Spleen (tissue), 13 donors: ENCODE measurements at places on chromosomes 3 and 15. TPM values are rescaled to one million over a fixed set of nuclear protein-coding genes. Genes with fewer than 3 reads are reported as not detected.

The GOLGA8S gene
- polyA plus RNA-seq: 0.07 TPM

- no peaks in the 10 kb centered on the region for H3K36me3 ChIP-seq
- H3K4me3 ChIP-seq: no peak overlapping the region
- DNase-seq: peak; percentile 78
- H3K27me3 ChIP-seq: peaks cover 31% of the 10 kb centered on the region
- peaks cover 6% of the 10 kb centered on the region for H3K4me1 ChIP-seq
Observed at GRCh38 chr15:97903971-97904572, 56.4 kb upstream of the ARRDC4 start.

- H3K4me1 ChIP-seq: peaks cover 53% of the 10 kb centered on the region
- DNase-seq: no peak
- H3K36me3 ChIP-seq: no peaks in the 10 kb centered on the region
- no peak overlapping the region for H3K4me3 ChIP-seq
- H3K27ac ChIP-seq: peak overlapping the region; percentile 49
Observed at GRCh38 chr3:177603148-177603603, 405.9 kb upstream of the TBL1XR1 start.

GRCh38 chr15:69373406-69373805 lies 40.7 kb upstream of the KIF23 start:
- H3K36me3 ChIP-seq: no peaks in the 10 kb centered on the region
- no peak overlapping the region for H3K4me3 ChIP-seq
- no peaks in the 10 kb centered on the region for H3K4me1 ChIP-seq
- no peaks in the 10 kb centered on the region for H3K27me3 ChIP-seq
- no peak for DNase-seq
- H3K27ac ChIP-seq: no peak overlapping the region

The RASGRP1 gene
- 1.5 TPM for polyA plus RNA-seq

DNA sequence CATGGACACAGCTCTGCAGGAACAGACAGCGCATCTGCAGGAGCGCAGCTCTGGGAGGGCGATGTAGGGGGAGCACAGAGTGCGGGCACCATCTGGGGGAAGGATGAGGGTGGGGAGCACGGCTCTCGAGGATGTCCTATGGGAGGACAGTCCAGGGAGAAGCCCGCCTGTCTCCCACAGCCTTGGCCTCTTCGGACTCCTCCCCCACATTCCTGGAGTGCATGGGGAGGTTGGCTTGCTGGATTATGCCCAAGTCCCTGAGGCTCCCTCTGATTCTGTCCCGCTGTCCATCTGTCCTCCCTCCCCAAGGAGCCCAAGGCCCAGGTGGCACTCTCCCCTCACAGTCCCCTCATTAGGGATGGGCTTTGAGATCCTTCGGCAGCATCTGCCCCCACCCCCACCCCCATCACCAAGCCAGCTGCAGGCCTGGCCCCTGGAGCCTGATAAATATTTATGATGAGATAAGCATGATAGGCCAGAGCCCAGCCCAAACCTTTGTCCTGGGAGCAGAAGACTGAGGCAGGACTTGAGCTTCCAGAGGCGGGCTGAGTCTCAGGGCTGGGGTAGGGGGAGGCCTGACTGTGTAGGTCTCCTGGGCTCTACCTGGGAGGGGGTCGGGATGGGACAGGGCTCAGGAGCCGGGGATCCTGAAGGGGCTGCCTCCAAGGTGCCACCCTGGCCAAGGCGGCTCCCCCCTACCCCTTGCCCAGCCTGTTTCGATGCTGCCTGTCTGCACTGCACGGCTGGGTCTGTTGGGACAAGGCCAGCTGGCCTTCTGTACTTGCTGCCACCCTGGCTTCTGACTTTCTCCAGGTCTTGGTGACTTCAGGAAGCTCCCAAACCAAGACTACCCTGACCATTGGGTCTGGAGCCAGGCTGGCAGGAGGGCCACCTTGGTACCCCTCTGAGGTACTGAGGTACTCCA lies 28.6 kb upstream of the SEMA3F start:
- H3K27ac ChIP-seq: no peak overlapping the region
- peaks cover 49% of the 10 kb centered on the region for H3K4me1 ChIP-seq
- H3K27me3 ChIP-seq: no peaks in the 10 kb centered on the region
- H3K36me3 ChIP-seq: no peaks in the 10 kb centered on the region
- H3K4me3 ChIP-seq: no peak overlapping the region

GRCh38 chr3:51748327-51748726 lies 30.7 kb downstream of the IQCF6 start:
- no peaks in the 10 kb centered on the region for H3K36me3 ChIP-seq
- no peaks in the 10 kb centered on the region for H3K27me3 ChIP-seq
- H3K4me1 ChIP-seq: no peaks in the 10 kb centered on the region
- DNase-seq: no peak

GRCh38 chr3:115212615-115213014 lies 65.5 kb upstream of the ZBTB20 start:
- no peaks in the 10 kb centered on the region for H3K27me3 ChIP-seq
- no peaks in the 10 kb centered on the region for H3K36me3 ChIP-seq
- H3K4me1 ChIP-seq: no peaks in the 10 kb centered on the region
- DNase-seq: no peak
- peak overlapping the region; percentile 64 for H3K27ac ChIP-seq

GRCh38 chr15:36617529-36618196 lies 38.2 kb downstream of the CDIN1 start:
- no peak for DNase-seq
- no peaks in the 10 kb centered on the region for H3K27me3 ChIP-seq
- no peak overlapping the region for H3K27ac ChIP-seq
- H3K36me3 ChIP-seq: no peaks in the 10 kb centered on the region
- no peak overlapping the region for H3K4me3 ChIP-seq

DNA sequence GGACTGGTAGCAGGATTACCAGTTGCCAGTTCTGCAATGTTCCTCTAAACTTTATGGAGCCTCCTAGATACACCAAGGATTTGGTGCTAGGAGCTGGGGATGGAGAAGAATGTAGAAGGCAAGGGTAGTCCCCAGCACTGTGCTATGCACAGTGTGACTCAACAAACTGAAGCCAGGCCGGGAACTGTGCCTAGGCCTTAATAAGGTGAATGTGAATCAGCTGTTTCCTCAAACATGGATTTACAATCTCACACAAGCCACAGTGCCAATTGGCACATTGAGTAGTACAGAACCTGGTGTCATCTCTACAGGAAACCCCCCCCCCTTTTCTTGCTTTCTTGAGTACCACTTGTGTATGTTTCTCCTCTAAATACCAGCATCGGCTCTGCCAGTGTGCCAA lies 32.5 kb downstream of the MRPS25 start:
- H3K27ac ChIP-seq: no peak overlapping the region
- DNase-seq: no peak
- H3K4me3 ChIP-seq: no peak overlapping the region
- H3K36me3 ChIP-seq: peaks cover 90% of the 10 kb centered on the region
- no peaks in the 10 kb centered on the region for H3K27me3 ChIP-seq

GRCh38 chr15:77830051-77830468 lies 197.3 kb upstream of the LINGO1 start:
- no peaks in the 10 kb centered on the region for H3K4me1 ChIP-seq
- no peaks in the 10 kb centered on the region for H3K27me3 ChIP-seq
- no peak overlapping the region for H3K4me3 ChIP-seq
- no peak overlapping the region for H3K27ac ChIP-seq

The CHDH gene
- 0.32 TPM for polyA plus RNA-seq

The LIPH gene
- polyA plus RNA-seq: 0.09 TPM

- H3K27ac ChIP-seq: no peak overlapping the region
- H3K36me3 ChIP-seq: no peaks in the 10 kb centered on the region
- no peaks in the 10 kb centered on the region for H3K27me3 ChIP-seq
- no peak for DNase-seq
Observed at GRCh38 chr3:98743071-98743470, 20.1 kb upstream of the ST3GAL6 start.

GRCh38 chr3:66817951-66818557 lies 180.1 kb upstream of the KBTBD8 start:
- H3K36me3 ChIP-seq: no peaks in the 10 kb centered on the region
- no peaks in the 10 kb centered on the region for H3K4me1 ChIP-seq
- H3K4me3 ChIP-seq: no peak overlapping the region
- no peak for DNase-seq

The DLEC1 gene
- 0.57 TPM for polyA plus RNA-seq

The SLC9C1 gene
- polyA plus RNA-seq: not detected

GRCh38 chr15:41966414-41966812 lies 5.9 kb downstream of the EHD4 start:
- no peaks in the 10 kb centered on the region for H3K27me3 ChIP-seq
- peak; percentile 64 for DNase-seq

- H3K36me3 ChIP-seq: no peaks in the 10 kb centered on the region
- DNase-seq: no peak
- no peak overlapping the region for H3K4me3 ChIP-seq
- no peak overlapping the region for H3K27ac ChIP-seq
- H3K27me3 ChIP-seq: peaks cover 48% of the 10 kb centered on the region
Observed at GRCh38 chr15:89448825-89449224, 47.6 kb downstream of the RHCG start.

- H3K36me3 ChIP-seq: no peaks in the 10 kb centered on the region
- H3K27me3 ChIP-seq: no peaks in the 10 kb centered on the region
- no peak for DNase-seq
- H3K4me3 ChIP-seq: no peak overlapping the region
- peaks cover 31% of the 10 kb centered on the region for H3K4me1 ChIP-seq
Observed at GRCh38 chr15:65833501-65834205, 35.6 kb upstream of the RAB11A start.

The ZNF660 gene
- 0.61 TPM for polyA plus RNA-seq

DNA sequence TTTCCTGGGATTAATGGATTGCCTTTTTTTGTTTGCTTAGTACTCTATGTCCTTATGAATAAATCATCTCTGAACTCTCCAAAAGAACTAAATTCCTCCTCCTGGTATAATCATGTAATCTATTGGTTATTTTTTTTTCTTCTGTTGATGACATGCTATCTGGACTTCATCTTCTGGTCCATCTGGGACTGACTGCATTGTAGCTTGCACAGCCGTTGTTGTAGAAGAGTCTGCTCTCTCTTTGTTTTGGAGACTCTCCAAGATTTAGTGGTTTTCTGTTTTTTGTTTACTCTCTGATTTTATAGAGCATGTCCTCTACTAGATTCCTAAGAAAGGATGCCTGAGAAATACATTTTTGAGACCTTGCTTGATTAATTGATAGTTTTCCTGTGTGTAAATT lies 19.1 kb downstream of the IREB2 start:
- no peak for DNase-seq
- H3K27me3 ChIP-seq: no peaks in the 10 kb centered on the region
- peaks cover 69% of the 10 kb centered on the region for H3K4me1 ChIP-seq
- H3K27ac ChIP-seq: no peak overlapping the region

GRCh38 chr3:144403040-144403457 lies 431.4 kb downstream of the DIPK2A start:
- no peaks in the 10 kb centered on the region for H3K27me3 ChIP-seq
- H3K4me3 ChIP-seq: no peak overlapping the region
- H3K4me1 ChIP-seq: no peaks in the 10 kb centered on the region
- H3K36me3 ChIP-seq: no peaks in the 10 kb centered on the region
- no peak overlapping the region for H3K27ac ChIP-seq
- DNase-seq: no peak

The NMNAT3 gene
- polyA plus RNA-seq: 2.6 TPM

GRCh38 chr3:138594935-138595610 lies 1.0 kb upstream of the CEP70 start:
- no peak for DNase-seq
- no peaks in the 10 kb centered on the region for H3K36me3 ChIP-seq
- no peaks in the 10 kb centered on the region for H3K27me3 ChIP-seq

The ZMYND10 gene
- 2.1 TPM for polyA plus RNA-seq

The XCR1 gene
- polyA plus RNA-seq: 0.26 TPM

DNA sequence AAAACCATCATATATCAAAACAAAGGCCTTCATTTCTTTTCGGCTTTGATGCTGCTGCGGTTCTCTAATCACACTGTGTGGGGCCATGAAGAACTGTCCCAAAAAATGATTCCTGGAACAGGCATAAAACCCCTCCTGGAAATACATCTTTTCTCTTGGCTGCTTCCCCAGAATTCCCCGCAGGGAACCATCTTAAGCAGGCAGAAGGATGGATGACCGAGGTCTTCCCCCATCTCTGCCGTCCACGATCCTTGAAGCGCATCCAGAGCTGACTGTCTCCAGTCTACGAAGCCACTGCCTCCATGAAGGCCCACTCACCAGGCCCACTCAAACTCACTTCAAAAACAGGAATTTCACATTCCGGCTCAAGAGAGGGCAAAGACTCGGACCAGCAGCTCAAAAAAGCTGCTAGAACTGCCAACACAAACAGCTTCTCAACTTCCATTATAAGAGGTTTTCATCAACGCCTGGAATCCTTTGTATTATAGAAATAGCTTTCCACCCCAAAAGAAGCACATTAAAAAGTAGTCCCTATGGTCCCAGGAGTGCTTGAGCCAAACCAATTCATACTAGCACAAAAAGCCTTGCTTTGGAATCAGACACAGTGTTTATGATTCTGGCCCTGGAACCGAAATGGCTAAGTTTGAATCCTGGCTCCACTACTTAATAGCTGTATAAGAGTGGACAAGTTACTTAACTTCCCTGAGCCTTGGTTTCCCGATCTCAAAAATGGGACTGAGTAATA lies 487.5 kb upstream of the WNT5A start:
- no peaks in the 10 kb centered on the region for H3K36me3 ChIP-seq
- no peak for DNase-seq
- no peaks in the 10 kb centered on the region for H3K4me1 ChIP-seq
- no peak overlapping the region for H3K4me3 ChIP-seq
- H3K27ac ChIP-seq: no peak overlapping the region

- no peak overlapping the region for H3K27ac ChIP-seq
- peaks cover 4% of the 10 kb centered on the region for H3K4me1 ChIP-seq
- H3K4me3 ChIP-seq: no peak overlapping the region
- peaks cover 19% of the 10 kb centered on the region for H3K36me3 ChIP-seq
- DNase-seq: no peak
- H3K27me3 ChIP-seq: no peaks in the 10 kb centered on the region
Observed at GRCh38 chr3:108036984-108037741, 53.7 kb downstream of the CD47 start.

- peaks cover 28% of the 10 kb centered on the region for H3K4me1 ChIP-seq
- peaks cover 83% of the 10 kb centered on the region for H3K36me3 ChIP-seq
- no peak for DNase-seq
Observed at GRCh38 chr15:63611177-63611576, 14.0 kb downstream of the FBXL22 start.

DNA sequence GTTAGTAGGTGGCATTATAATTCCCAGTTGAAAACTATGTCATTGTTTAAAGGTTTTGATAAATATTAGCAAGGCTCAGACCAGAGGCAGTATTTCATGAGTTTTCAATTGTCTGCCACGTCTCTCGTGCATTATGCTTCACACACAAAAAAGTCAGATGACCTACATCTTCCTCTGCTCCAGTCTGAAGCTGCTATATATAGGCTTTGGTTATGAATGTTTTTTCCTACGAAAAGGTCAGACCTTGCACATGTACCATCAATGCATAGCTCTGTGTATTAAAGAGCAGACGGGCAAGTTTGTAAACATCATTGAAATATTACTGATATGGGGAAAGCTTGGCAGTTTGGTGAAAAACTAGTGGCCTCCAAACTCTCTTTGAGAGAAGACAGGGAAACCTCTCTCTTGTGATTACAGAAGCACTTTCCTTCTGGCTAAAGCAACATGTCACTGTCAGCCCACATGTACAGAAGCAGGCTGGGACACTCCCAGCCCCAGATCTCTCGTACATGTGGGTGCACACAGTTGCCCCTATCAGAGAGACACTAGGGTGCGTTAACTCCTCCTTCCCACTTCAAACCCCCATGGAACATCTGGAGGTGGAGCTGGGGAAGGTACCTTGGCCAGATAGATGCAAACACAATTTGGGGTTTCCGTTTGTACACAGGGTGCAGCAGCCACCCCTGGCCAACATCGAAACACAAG lies 184.0 kb upstream of the BCL6 start:
- no peaks in the 10 kb centered on the region for H3K27me3 ChIP-seq
- peaks cover 19% of the 10 kb centered on the region for H3K4me1 ChIP-seq
- no peak overlapping the region for H3K27ac ChIP-seq
- DNase-seq: no peak

- H3K36me3 ChIP-seq: no peaks in the 10 kb centered on the region
- no peak overlapping the region for H3K27ac ChIP-seq
- DNase-seq: no peak
Observed at GRCh38 chr3:20743553-20744321, 557.7 kb upstream of the SGO1 start.

The CCDC13 gene
- polyA plus RNA-seq: 0.70 TPM
